ENCODE measurements at places on chromosomes 4 and X.
A peak's percentile ranks its signal among the peaks of the same experiment; 100 is the strongest.

- no peak for DNase-seq
These were observed 35.5 kb downstream of the DLG3 start for GRCh38 chrX:70479922-70480659.

- DNase-seq, result no peak
These were observed 611.1 kb upstream of the ATOH1 start for GRCh38 chr4:93217431-93217830.

GRCh38 chr4:23374259-23374658, 515.6 kb downstream of the PPARGC1A start:
- DNase-seq, result no peak

GRCh38 chr4:87353592-87353991, 30.9 kb upstream of the HSD17B13 start:
- DNase-seq, result peak; percentile 23

GRCh38 chr4:648579-649292, 23.4 kb downstream of the PDE6B start:
- no peak for DNase-seq

- DNase-seq, result no peak
These were observed 19.2 kb downstream of the SH3RF1 start for GRCh38 chr4:169251291-169252235.

- DNase-seq, result no peak
These were observed 654.6 kb downstream of the RAPGEF2 start for GRCh38 chr4:159757499-159757898.

GRCh38 chrX:9610771-9611392, 146.0 kb downstream of the TBL1X start:
- DNase-seq, result no peak

- DNase-seq, result no peak
These were observed 576.4 kb upstream of the EPHA5 start for GRCh38 chr4:66246643-66247042.

GRCh38 chr4:119233750-119234149, 21.2 kb downstream of the USP53 start:
- DNase-seq, result no peak

DNA sequence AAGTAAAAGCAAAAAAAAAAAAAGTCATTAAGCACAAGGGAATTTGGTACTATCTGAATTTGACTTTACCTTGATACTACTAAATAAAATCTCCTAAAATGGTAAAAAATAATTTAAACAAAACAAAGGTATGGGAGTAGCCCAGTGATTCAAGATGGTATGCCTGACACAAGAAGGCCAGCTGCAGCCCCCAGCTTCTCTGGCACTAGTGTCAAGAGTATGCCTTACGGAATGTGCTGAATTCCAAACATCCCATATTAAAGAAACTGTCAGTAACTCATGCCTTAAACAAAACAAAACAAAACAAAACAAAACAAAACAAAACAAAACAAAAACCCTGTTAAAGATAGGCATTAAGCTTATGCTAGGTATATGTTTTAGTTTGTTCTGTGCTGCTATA, 80.8 kb downstream of the RASL11B start:
- DNase-seq, result no peak

GRCh38 chr4:162506253-162506652, 342.5 kb upstream of the FSTL5 start:
- DNase-seq, result no peak

DNA sequence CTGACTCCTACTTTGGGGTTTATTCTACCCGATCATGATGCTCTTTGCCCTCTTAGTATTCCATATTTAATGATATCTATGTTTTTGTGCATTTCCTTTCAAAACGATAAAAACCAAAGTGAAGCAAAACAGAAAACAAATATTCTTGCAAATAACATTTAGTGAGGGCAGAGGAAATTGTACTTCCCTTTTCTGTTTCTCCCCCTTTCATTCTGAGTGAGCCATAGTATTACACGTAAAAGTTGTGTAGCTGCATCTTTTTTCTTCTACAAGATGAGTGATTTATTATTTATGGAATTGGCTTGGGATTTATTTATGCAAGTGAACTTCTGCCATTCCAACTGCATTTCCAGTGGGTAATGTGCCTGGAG, 109.9 kb downstream of the AFF2 start:
- DNase-seq, result no peak

DNA sequence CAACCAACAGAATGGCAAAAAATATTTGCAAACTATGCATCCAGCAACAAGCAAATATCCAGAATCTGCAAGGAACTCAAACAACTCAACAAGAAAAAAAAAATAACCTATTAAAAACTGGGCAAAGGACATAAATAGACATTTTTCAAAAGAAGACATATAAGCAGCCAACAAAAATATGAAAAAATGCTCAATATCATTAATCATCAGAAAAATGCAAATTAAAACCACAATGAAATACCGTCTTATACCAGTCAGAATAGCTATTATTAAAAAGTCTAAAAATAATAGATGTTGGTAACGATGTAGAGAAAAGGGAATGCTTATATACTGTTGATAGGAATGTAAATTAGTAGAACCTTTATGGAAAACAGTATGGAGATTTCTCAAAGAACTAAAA, 53.4 kb downstream of the WDR19 start:
- DNase-seq, result no peak

GRCh38 chrX:71859637-71860036, 51.0 kb upstream of the NHSL2 start:
- DNase-seq, result peak; percentile 45

GRCh38 chr4:52783069-52783468, 31.8 kb upstream of the ERVMER34-1 start:
- DNase-seq, result no peak

DNA sequence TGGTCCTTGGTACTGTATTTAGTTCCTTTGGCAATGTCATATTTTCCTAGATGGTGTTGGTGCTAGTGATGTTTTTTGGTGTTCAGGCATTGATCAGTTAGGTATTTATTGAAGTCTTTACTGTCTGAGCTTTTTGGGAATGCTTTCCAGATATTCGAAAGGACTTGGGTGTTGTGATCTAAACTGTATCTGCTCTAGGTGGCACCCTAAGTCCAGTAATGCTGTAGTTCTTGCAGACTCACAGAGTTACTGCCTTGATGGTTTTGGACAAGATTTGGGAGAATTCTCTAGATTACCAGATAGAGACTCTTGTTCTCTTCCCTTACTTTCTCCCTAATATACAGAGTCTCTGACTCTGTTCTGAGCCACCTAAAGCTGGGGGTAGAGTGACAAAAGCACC, 513.6 kb upstream of the PITX2 start:
- no peak for DNase-seq

All from HTR-8/SVneo (cell line).